Gastroesophageal sphincter (tissue), 4 donors: ENCODE measurements at places on chromosomes 5 and 9. TPM values are rescaled to one million over a fixed set of nuclear protein-coding genes. Genes with fewer than 3 reads are reported as not detected.

DNA sequence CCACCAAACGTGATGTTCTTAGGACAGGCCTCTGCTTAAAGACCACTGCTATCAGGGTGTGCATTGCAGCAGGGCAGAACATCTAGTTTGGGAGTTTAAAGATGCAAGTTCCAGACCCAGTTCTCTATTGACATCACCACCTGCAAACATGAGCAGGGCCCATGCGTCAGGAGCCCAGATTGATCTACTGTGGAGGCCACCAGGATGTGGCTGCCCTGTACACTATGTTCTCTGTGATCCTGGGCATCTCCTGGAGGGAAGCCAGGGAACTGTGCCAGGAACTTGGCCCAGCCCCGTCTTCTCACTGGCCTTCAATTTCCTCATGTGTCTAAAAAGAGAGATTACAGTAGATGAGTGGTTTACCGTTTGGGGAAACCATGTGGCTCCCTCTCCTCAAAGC is 87.1 kb downstream of the PDE6A start:
- peak; percentile 89 for ATAC-seq

- no peak for ATAC-seq
Observed at GRCh38 chr5:142425286-142426065, 100.7 kb upstream of the SPRY4 start.

DNA sequence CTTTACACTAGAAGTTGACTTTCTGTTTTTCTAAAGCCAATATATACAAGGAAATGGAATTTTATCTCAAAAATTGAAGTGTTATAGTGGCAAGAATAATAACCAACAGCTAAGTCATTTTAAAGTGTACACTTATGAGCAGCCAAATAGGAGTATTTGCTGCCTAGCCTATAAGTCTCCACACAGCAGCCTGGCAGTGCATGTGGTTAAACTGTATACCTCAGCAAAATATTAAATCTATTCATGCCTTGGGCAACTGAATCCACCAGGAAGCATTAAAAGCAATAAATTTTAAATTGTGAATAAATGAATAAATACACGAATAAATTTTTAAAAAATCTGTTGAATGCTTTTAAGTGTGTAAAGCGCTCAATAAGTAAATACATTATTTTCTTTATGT is 432.4 kb upstream of the RORB start:
- no peak for ATAC-seq

DNA sequence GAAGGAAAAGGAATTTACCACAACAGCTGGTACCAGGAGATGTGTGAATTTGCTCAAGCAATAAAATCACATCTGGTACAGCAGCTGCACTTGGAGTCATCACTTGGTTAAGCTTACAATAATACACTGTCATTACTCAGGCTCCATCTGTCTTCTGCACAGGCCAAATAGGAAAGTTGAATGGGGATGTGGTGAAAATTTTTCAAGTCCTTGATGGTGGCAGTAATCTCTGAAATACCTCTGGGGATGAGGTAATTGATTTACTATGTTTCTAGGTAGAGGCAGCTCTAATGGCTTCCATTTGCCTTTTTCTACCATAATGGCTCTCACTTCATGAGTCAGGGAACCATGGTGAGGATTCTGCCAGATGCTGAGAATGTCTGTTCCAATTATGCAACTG is 206.8 kb upstream of the ATP10B start:
- ATAC-seq: no peak

DNA sequence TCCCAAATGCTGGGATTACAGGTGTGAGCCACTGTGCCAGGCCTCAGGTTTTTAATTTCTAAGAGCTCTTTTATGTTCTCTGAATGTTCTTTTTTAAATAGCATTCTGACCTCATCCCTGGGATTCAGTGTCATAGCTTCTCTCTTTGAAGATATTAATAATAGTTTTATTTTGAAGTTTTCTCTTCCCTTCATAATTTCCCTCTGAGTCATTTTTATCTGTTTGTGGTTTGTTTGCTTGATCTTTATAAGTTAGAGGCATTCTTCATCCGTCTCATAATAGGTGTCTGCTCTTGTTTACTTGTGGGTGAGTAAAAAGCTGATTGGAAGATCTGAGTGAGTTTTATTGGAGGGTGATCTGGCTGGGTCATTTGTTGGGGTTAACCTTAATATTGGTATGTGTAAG is 12.5 kb upstream of the MAMDC2 start:
- ATAC-seq: no peak

DNA sequence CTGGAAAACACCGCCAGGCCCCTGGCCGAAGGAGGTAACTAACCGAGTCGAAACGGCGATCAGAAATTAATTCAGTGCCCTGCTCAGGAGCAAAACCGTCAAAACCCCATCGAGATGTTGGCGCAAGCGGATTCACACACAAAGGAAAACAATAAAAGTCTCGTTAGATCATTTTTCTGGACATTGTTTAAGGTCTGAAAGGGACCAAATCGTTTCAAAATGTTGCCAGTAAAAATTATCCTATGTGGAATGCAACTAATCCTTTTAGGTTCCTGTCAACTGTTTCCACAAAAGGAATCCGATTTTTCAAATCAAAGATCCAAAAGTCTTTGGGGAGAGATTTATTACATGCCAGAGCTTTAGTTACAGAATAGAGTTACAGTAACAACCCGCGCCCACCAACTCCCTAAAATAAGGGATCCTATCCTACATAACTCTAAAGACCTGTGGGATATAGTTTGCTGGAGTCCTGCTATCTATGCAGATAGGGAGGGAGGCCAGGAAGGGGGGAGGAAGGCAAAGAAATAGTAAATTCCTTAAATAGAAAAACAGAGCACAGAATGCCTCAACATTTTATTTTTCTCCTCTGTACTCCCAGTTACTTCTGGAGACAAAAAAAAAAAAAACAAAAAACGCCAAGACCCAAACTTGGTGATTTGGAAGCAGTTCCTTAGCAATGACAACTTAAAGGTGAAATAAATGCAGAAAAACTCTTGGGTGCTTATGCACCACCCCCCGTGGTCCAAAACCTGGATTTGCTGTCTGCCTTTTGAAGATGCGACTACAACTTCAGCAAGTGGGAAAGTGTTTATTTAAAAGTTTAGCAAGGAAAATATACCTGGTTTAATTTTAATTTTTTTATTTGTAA is 10.6 kb downstream of the FOXD1 start:
- ATAC-seq: no peak

GRCh38 chr5:86837610-86838009 is 219.9 kb downstream of the COX7C start:
- no peak for ATAC-seq

DNA sequence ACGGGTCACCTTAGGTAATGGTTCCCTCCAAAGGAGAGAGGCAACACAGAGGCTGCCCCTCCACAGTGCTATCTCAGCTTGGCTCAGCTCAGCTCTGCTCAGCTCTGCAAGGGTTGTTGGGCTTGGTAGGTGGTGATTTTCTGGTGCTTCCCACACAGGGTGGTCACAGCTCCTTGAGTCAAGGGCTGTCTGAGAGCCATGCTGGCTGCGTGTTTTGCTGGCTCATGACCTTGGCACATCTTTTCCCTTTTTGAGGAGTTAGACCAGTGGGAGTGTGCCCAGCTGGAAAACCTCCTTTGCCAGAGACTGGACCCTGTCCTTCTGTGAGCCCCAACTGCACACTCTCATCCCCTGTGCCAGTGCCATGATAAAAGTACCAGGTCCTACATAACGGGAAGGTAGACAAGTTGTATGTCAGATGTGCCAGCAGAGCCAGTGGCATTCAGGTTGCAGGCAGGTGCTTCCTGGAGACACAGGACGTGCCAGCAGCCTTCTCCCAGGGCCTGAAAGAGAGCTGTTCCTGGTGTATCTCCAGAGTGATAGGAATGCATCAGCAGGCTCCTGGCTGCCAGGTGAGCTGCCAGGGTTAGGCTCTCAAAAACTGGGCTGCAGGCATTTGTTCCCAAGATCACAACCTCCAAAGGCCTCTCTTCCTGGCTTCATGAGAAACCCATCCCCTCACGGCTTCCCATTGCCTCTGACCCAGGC is 118.6 kb upstream of the CXCL14 start:
- no peak for ATAC-seq

- no peak for ATAC-seq
Observed at GRCh38 chr5:121596882-121597281, 254.8 kb upstream of the FTMT start.

DNA sequence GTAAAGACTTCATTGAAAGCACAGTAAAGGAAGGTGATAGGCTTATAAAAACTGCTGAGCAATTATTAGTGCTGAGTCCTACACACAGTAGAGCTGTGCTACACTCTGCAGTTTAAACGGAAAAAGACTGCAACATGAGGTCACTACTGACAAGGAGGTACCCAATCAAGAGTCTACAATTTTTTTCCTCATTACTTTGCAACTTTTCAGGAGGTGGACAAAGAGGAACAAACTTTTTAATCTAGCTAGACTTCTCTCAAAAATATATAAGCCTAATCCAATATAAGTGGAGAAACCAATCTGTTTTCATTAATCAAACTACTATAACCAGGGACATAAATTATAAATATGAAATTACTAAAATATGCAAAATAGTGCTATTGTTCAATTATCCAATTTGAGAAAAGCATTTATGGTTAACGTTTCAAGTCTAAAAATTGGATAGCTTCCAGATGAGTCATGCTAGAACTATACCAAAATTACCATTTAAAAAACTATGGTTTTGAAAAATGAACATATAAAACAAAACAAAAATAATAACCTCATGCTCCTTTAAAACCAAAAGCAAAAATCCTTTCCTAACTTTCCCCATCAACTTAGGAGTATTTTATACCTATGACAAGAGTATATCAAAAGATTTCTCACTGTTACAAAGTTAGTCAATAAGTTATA is 37.7 kb downstream of the FAM13B start:
- peak; percentile 48 for ATAC-seq

- no peak for ATAC-seq
Observed at GRCh38 chr5:125064621-125065438, 318.4 kb upstream of the ZNF608 start.

DNA sequence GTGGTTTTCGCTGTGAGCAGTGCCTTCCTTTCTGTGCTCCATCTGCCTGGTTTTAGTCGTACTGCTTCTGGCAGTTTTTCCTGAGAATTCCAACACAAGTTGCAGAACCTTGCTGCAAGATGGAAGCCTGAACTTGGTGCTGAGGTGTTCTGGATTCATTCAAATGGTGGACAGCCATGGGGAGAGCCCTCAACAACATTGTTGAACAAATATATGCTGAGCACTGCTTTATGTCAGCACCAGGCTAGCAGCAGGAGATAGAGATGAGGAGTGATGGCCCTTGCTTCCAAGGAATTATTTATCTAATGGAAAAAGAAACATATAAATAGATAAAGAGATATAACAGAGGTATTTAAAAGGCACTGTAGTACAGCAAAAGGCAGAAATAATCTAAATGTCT is 7.3 kb upstream of the RPS6 start:
- no peak for ATAC-seq

DNA sequence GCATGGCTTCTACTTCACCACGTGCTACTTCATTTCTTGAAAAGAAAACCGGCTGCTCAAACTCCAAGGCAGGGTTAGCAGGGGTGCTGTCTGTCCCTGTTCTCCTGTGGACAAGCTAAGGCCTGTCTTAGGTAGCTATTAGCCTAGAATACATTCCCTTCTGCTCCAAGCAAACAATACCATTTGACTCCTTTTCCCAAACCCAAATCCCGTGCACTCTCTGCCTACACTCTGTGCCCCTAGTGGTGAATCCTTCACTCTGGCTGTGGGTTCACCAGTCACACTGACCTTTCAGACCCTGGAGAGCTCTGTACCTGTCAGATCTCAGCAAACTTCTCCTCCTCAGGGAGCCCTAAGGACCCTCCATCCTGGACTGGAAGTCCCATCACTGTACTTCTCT is 211.6 kb downstream of the SLIT3 start:
- no peak for ATAC-seq

DNA sequence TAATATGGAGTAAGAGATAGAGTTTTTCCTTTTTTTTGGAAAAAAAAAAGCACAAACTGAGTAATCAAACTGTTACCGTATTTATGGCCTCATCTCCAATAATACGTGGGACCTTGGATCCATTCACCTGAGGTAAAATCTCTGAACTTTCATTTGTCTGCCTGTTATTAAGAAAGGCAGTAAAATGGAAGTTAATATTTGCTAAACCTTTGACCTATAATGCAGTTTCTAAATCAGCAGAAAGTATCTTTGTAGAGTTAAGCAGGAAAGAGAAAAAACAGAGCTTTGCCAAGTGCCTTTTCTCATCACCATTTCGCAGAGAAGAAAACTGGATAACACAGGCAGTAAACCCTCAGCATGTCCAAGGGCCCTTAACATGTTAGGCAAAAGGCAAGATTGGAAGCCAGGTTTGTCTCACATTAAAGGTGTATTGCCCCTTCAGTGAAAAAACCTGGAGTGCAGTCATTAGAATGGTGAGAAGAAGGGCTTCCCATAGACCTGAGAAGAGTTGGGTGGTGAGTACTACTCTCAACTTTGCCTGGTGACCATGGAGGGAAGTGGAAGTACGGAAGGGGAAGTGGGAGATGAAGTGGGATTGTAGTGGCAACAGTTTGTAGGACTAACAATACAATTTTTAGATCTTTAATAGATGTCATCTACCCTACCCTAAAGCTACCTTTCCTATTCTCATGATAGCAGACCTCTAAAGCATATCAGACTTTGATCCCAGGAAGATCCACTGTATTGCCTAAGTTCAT is 65.4 kb upstream of the GRAMD2B start:
- ATAC-seq: no peak

The C9 gene
- not detected for total RNA-seq

The SERF1A gene
- 21.5 TPM for total RNA-seq

The PTPN3 gene
- 1.2 TPM for total RNA-seq

The FGF10 gene
- 33.7 TPM for total RNA-seq

The THOC3 gene
- total RNA-seq: 30.7 TPM

The PROB1 gene
- total RNA-seq: 9.1 TPM

The TMEM252 gene
- total RNA-seq: not detected
